ENCODE measurements at places on chromosomes 4 and X.

- DNase-seq = no peak
These were observed 33.2 kb downstream of the WDR1 start for GRCh38 chr4:10083331-10083771.

- DNase-seq = no peak
These were observed 73.7 kb upstream of the GALNT7 start for GRCh38 chr4:173094739-173095421.

DNA sequence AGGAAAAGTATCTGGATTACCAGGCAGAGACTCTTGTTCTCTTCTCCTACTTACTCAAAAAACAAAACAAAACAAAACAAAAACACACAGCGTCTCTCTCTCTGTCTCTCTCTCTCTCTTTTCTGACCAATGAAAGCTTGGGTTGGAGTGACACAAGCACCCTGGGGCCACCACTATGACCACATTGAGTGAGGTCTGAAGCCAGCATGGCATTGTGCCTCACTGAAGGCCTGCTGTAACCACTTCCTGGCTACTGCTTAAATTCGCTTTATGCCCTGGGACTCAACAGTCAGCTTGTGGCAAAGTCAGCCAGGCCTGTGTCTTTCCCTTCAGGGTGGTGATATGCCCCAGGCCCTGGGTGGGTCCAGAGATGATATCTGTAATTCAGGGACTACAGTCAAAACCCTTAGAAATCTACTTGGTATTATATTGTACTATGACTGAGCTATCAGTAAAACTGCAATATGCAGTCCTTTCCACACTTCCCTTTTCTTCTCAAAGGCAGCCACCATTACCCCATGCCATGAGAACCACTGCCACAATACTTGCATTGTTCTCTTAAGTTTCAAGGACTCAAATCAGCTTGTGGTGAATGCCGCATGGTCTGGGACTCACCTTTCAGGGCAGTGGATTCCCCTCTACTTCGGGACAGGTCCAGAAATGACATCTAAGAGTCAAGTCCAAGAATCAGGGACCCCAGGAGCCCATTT lies 606.8 kb upstream of the KLHL4 start:
- no peak for DNase-seq

DNA sequence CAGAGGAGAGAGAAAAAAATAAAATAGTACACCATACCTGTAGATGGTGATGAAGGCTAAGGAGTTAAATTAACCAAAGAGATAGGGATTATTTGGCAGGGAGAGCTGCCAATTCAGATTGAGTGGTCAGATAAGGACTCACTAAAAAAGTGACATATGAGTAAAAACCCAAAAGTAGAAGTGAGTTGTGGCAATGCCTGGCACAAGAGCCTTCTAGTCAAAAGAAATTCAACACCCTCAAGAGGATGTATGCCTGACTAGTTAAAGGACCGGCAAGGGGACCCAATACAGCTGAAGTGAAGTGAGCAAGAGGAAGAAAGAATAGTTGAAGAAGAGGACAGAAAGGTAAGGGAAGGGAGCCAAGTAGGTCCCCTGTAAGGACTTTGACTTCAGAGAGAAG lies 34.9 kb downstream of the ELF2 start:
- DNase-seq = no peak

GRCh38 chr4:123643691-123644090 lies 247.1 kb downstream of the SPRY1 start:
- DNase-seq = no peak

GRCh38 chr4:82450966-82451755 lies 20.8 kb downstream of the ENOPH1 start:
- DNase-seq = no peak

GRCh38 chrX:24396931-24397279 lies 36.5 kb downstream of the SUPT20HL1 start:
- no peak for DNase-seq

DNA sequence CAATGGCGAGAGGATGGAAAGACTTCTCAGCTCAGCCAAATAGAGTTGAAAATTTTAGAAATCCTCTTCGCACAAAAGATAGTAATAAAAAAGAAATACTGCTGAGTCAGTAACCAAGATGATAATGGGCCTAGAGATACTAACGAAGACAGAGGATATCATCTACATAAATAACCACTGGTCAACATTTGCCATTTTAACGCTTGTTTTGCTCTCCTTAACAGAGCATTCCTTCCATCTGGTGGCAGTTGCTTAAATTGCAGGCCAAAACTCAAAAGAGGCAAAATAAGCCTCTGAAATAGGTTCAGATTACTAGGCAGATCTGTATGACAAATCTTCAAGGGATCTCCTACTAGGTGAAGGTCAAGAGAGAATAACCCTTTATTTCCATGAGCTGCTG lies 51.7 kb upstream of the MCF2 start:
- DNase-seq = no peak

DNA sequence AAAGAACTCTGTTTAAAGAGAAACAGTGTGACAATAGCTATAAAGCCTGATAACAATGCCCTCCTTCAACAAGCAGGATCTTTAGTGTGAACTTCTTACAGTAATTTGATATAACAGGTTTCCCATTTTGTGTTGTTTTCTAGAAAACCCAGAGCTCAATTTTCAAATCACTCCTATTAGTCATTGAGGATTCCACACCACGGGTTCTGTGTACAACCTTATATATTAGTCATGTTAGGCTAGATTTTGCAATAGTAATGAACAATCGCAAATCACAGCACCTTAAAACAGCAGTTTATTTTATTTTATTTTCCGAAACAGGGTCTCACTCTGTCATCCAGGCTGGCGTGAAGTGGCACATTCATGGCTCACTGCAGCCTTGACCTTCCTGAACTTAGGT lies 1020.9 kb upstream of the INTU start:
- DNase-seq = no peak

GRCh38 chr4:61275241-61275640 lies 75.1 kb downstream of the ADGRL3 start:
- DNase-seq = no peak

GRCh38 chr4:886244-886643 lies 45.9 kb downstream of the GAK start:
- DNase-seq = no peak

- no peak for DNase-seq
These were observed 5.1 kb downstream of the UPRT start for GRCh38 chrX:75278991-75279390.

DNA sequence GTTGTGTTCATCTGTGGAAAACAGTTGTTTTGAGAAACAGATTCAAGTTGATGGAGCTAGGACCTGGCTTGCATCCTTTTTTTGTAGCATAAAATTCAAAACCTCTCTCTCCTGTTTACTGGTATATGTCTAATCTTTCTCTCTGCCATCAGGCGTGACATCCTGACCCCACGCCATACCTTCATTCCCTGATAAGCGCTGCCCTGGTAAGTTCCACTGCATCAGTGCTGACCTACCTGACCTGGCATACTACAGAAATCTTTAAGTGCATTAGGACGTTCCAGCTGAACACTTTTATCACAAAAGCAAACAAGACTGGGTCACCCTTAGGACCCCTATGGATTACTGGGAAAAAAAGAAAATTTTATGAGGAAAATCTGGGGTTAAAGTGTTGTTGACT lies 230.7 kb downstream of the SHROOM3 start:
- DNase-seq = no peak

DNA sequence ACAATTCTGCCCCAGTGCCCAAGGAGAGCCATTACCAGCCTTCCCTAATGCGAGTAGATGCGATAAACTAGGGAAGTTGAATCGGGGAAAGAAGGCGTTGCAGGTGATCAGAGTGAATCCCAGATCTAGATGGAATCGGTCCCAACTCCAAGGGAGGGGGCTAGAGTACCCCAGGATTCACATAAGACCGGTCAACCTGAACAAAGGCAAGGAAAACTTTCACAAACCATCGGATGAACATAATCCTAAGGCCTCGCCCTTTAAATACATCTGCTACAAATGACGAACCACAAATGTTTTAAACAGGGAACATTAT lies 11.2 kb upstream of the ZCCHC13 start:
- DNase-seq = no peak

- no peak for DNase-seq
These were observed 244.5 kb upstream of the FSTL5 start for GRCh38 chr4:162408309-162408708.

GRCh38 chr4:119667802-119668201 lies 39.2 kb upstream of the PDE5A start:
- no peak for DNase-seq

DNA sequence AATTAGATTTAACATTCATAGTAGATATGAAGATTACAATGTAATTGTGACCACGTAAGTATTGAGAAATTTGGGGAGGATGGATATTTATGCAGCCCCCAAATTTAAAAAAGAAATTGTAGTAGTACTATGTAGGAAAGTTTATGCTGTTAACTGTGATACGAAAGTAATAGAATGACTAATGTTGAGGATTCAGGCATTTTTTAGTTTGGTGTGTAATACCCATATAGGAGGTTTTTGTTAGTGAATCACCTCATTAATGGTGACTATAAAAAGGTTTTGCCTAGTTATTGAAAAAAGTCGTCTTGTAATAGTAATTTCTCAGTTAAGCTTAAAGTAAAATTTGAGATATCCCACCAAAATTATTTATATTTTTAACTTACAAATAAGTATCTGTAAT lies 67.2 kb downstream of the SMARCAD1 start:
- no peak for DNase-seq

- DNase-seq = no peak
These were observed 139.4 kb downstream of the EVC2 start for GRCh38 chr4:5568931-5569330.

- DNase-seq = no peak
These were observed 821 bp downstream of the ASMTL start for GRCh38 chrX:1451661-1452515.

DNA sequence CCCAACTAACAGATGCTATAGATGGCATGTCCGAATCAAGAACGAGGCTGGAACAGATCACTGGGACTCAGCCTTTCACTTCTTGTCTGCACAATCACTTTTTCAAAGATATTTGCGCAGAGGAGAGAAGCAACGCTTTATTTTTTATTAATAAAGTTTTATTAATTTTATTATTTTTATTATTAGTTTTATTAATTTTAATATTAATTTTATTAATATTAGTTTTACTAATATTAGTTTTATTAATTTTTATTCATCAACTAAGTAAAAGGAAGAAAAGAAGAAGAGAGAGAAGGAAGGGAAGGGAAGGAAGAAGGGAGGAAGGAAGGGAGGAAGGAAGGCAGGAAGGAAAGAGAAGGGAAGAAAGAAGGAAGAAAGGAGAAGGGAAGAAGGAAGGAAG lies 236.4 kb upstream of the HHIP start:
- no peak for DNase-seq

DNA sequence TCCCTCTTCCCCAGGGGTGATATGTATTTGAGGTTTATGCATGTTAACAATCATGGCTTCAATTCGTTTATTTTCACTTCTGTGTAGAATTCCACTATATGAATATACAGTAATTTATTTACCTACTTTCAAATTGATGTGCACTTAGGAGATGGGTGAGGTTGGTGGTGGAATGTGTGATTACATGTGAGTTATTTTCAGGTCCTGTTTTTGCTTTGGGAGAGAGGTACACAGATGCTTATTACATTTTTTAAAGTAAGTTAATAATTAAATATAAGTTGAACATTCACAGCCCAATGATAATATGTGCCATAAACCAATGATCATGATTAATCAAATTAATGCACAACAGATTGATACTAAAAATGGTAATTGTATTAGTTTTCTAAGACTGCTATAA lies 79.5 kb downstream of the SPRY1 start:
- DNase-seq = no peak

DNA sequence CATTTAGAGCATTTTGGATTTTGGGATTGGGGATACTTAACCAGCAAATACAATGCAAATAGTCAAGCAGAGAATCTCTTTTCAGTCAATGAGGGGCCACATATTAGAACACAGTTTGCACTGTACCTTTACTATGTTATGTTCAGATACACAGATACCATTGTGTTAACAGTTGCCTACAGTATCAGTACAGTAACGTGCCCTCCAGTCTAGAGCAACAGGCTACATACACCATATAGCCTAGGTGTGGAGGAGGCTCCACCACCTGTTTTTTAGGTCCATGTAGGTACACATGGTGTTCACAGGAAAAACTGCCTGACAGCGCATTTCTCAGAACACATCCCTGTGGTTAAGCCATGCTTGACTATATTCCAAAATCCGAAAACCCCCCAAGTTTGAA lies 9.1 kb downstream of the GRPEL1 start:
- DNase-seq = no peak

- DNase-seq = no peak
These were observed 26.5 kb downstream of the ADH5 start for GRCh38 chr4:99062120-99062519.

GRCh38 chr4:4407299-4408131 lies 20.6 kb downstream of the NSG1 start:
- no peak for DNase-seq

DNA sequence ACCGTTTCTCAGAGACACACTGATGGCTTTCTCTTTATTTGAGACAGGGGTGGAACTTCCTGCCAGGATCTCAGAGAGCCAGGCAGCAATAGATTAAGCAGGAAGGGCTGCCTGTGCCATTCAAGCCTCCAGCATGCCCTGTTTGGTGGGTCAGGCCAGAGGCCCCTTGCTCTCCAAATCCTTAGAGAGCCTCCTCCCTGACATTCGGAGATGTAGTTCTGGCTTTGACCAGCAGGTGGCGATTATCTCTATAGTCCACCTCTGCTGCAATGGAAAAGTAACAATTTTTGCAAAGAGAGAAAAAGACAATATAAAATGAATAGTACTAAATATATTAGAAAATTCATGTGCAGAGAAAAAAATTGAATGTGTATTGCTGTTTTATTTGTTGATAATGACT lies 93.9 kb downstream of the NXF2B start:
- DNase-seq = no peak

DNA sequence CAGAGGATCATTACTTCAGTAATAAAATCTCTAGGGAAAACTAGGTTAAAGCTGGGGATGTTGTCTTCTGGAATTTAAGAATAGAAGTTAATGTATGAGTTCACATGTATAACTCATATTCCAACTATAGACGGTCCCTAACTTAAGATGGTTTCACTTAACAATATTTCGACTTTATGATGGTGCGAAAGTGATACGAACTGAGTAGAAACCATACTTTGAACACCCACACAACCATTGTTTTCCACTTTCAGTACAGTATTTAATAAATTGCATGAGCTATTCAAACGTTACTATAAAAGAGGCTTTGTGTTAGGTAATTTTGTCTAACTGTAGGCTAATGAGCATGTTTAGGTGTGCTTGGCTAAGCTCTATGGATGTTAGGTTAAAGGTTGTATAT lies 38.7 kb downstream of the CCSER1 start:
- no peak for DNase-seq

DNA sequence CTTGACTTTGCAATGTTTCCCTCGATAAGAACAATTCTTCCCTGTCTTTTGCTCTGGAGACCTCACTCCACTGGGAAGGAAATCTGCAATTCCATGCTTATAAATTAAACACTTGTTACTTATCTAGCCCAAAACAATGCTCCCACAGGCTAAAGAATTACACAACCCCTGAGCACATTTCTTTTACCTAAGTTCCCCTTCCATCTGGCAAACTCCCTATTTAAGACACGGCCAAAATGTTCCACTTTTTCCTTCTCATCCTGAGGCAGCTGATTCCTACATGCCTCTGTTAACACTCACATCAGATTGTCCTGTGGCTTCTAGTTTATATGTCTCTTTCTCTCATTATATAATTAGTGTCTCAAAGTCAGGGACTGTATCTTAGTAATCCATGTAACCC lies 211.7 kb downstream of the COX18 start:
- no peak for DNase-seq

All from activated naive CD4-positive, alpha-beta T cell (primary cell).